ENCODE measurements at places on chromosomes 12 and 14. TPM values are rescaled to one million over a fixed set of nuclear protein-coding genes. Genes with fewer than 3 reads are reported as not detected.
A peak's percentile ranks its signal among the peaks of the same experiment; 100 is the strongest.

GRCh38 chr14:76484355-76484754, 108.4 kb downstream of the ESRRB start:
- DNase-seq, result no peak

DNA sequence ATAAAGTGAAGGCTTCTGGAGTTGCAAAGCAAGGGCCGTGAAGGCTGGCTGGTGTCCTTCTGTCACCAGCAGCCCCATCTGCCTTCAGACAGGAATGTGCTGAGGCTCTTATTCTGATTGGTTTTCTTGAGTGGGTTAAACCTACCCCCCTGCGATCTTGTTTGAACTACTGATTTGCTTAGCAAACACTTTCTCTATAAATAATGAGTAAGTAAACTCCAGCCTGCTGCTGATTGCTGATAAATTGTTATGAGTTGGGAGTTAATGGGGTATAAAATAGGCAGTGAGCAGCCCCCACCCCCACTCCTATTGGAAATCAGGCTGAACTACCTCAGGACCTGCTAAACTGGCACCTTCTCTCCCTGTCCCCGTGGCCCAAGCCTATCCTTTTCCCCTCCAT, 146.1 kb upstream of the NOS1 start:
- DNase-seq, result no peak

DNA sequence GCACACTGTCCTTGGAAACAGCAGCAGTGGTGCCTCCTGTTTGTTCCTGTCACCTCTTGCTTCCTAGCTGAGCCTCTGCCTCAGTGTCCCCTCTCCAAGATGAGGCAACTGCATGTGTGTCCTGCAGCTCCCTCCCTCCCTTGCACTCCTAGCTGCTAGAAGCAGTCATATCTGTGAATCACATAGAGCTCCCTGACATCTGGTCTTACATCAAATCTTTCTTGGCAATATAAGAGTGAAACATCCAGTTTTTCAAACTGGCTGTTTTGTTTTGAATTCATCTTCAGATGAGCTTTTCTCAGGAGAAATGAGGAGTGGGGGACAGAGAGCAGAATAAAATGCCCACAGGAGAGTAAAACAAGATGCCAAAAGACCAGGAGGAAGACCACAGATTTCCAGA, 103.7 kb downstream of the VCPKMT start:
- DNase-seq, result no peak

- DNase-seq, result no peak
Measured at GRCh38 chr12:51488281-51488680, 63.6 kb downstream of the SLC4A8 start.

DNA sequence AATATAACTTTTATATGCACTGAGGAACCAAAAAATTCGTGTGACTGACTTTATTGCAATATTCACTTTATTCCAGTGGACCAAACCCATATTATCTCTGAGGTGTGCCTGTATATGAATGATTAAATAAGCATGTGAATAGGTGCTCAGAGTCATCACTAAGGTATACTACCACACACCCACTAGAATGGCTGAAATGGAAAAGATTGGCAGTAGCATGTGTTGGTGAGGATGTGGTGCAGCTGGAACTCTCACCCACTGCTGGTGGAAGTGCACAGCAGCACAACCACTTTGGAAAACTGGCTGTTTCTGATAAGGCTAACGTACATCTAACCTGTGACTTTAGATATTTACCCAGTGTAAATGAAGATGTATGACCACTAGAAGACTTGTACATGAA, 36.8 kb downstream of the GOLGA5 start:
- DNase-seq, result no peak

DNA sequence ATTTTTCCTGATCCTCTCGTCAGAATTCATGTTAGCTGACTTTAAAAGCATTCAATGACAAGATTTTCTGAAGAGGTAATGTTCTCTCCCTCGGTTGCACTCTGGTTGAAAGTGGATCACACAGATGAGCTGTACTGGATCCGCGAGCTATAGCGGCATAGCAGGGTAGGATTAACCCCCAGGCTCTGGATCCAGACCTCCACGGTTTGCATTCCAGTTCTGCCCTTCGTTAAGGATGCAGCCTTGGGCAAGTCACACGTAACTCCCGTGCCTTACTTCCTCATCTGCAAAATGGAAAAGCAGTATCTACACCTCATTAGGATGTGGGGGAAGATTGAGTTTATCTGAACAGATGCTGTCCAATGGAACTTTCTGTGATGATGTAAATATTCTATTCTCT, 13.8 kb downstream of the CCDC92 start:
- DNase-seq, result no peak

GRCh38 chr12:132385923-132386751, 56.7 kb upstream of the GALNT9 start:
- DNase-seq, result no peak

- DNase-seq, result no peak
Measured at GRCh38 chr14:91805659-91806058, 61.7 kb downstream of the TC2N start.

GRCh38 chr12:105382771-105383622, 52.5 kb downstream of the C12orf75 start:
- DNase-seq, result no peak

DNA sequence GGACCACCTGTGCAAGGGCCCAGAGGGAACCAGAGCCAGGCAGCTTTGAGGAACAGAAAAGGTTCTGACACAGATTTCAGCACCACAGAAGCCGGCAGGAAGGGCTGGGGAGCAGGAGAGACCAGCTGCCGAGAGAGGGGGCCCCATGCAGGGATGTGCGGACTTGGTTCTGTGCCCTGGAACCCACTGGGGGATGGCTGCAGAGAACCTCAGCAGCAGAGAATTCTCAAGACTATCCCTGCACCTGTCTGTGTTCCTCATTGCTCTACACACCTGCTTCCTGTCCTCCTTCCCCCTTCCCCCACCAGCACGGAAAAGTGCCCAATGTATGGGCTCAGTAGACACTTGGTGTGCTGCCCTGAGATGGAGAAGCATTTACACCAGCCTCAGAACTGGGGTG, 3.2 kb downstream of the SERPINA9 start:
- no peak for DNase-seq

- no peak for DNase-seq
Measured at GRCh38 chr12:114767906-114768722, 84.1 kb upstream of the TBX3 start.

DNA sequence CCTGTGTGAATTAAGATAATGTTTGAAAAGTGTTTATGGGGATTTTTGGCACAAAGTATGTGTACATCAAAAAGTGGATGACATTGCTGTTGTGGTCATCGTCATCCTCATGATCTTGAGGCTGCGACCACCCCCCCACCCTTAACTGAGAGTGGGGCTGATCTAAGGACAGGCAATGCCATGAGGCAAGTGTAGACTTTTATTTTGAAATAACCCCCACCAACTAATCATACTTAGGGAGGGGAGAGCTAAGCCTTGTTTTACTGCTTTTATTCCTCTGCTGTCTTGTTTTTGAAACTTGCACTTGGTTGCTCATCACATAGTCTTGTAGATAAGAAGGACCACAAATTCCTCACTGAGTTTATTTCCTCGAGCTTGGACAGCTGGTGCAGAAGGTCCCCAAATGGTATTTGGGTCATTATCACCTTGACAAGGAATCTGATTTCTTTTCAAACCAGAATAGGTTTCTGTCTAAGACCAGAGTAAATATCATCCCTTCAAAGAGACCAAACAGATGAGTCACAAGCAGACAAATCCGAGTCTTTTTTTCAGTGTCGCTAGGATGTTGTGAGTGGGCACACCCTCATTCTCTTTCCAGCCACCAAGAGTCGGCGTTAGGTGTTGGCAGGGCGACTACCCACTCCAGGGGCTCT, 23.9 kb upstream of the SMOC1 start:
- DNase-seq, result no peak

DNA sequence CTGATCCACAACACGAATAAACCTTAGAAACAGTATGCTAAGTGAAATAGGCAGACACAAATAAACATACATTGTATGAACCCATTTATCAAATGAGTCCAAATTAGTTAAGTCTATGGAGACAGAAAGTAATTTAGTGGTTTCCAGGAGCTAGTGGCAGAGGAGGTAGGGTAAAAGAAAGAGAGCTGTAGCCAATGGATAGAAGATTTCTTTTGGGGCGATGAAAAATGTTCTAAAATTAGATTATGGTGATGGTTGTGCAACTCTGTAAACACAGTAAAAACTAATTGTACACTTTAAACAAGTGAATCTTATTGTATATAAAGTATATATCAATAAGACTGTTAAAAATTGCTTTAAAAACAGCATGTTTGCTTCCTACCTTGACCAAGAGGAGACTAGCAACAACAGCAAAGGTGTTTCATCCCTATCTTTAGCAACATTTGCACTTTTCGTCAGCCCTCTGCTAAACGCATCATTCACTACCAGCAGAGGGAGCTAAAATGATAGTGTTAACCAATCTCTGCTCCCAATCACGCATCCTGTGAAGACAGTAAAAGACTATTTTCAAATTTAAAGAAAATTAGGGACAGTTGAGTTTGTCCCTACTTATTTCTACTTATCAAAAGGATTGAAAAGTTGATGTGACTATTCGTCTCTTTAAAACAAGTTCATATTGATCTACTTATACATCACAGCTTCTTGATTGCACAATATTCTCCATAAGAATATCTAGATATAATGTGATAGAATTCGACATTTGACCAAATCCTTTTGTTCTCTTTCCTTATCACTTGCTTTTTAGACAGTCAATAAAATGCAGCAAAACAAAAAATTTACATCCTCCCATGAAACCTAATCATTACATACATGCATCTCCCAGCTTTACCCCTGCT, 24.0 kb upstream of the LGR5 start:
- no peak for DNase-seq

DNA sequence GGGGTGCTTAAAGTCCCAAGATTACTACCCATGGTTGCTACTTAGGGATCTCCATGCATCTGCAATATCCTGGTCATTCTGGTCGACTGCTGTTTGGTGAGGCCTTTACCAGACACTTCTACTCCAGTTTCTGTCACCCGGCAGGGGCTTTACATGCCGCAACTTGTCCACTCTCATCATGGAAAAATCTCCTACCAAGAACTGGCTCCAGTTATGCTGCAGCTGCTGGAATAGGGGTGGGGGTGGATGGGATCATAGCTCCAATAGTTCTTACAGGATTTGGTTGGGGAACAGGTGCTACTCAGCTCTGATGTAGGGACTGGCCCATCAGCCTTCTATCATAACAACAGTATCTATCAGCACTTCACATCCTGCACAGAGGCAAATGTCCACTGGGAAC, 51.6 kb downstream of the SPTB start:
- no peak for DNase-seq

- DNase-seq, result no peak
Measured at GRCh38 chr12:25495331-25496097, 57.6 kb downstream of the LMNTD1 start.

DNA sequence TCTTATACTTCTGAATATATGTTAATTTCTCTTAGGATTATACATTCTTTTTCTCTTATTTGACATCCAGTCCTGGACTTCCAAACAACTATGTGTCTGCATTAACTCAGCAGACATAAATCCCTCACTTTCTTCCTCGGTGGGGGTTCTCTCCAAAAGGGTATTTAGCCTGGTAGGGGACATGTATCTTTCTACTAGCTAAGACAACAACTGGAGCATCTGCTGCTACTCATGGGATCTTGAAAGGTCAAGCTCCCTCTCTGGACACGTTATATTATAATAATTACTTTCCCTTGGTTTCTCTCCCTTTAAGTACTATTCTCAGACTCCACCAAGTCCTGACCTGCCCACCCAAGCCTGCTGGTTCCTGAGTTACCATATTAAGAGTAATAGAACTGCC, 983.7 kb upstream of the FLRT2 start:
- no peak for DNase-seq

DNA sequence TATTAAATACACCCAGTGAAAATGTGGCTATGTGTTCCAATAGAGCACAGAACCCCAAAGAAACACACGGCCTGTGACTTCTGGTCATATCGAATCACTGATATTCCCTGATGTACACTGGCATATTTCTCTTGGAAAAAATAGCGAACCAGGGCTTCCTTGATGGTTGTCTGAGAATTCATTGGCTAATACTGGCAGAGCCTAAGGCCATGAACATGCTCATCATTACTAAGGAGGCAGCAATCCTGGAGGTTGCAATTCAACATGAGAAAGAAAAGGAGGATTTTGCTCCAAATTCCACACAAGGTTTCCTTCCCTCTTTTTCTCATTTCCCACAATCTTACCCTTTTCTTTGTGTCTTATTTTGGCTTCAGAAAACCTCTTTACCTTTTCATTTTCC, 212.9 kb upstream of the HMGA2 start:
- no peak for DNase-seq

- DNase-seq, result no peak
Measured at GRCh38 chr12:58588770-58589169, 331.5 kb downstream of the LRIG3 start.

GRCh38 chr12:63915105-63915800, 70.8 kb downstream of the SRGAP1 start:
- no peak for DNase-seq

- DNase-seq, result no peak
Measured at GRCh38 chr12:6118891-6119568, 5.4 kb downstream of the VWF start.

- peak; percentile 42 for DNase-seq
Measured at GRCh38 chr14:103696070-103696402, 19.2 kb downstream of the XRCC3 start.

GRCh38 chr14:99479906-99480869, at the start of gene SETD3:
Gene SETD3 (minus strand): TSS chr14:99480859. CDS start chr14:99465805, 15,054 bp downstream.
- peak; percentile 66 for DNase-seq

- no peak for DNase-seq
Measured at GRCh38 chr14:102813691-102814090, 36.4 kb downstream of the TRAF3 start.

GRCh38 chr14:52948836-52949235, 2.0 kb downstream of the FERMT2 start:
- DNase-seq, result no peak

DNA sequence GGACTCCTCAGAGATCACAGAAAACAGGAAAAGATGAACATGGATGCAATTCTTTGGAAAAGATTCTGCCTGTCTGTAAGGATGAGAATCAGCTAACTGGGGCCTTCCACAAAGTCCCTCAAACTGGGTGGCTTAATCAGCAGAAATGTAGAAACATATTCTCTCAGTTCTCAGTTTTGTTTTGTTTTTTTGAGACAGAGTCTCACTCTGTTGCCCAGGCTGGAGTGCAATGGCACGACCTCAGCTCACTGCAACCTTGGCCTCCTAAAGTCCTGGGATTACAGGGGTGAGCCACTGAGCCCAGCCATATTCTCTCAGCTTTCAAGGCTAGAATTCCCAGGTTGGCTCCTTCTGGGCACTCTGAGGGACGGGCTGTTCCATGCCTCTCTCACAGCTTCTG, 38.2 kb upstream of the CLIP1 start:
- no peak for DNase-seq

TMTC2 gene
- total RNA-seq, result 2.5 TPM

CMA1 gene
- not detected for total RNA-seq

TIGAR gene
- 10.2 TPM for total RNA-seq

DTX1 gene
- total RNA-seq, result 1.2 TPM

SLC2A13 gene
- 9.1 TPM for total RNA-seq

GDF3 gene
- total RNA-seq, result not detected

CLEC2A gene
- not detected for total RNA-seq

HNRNPC gene
- total RNA-seq, result 917 TPM

GPR137C gene
- 0.36 TPM for total RNA-seq

SLC6A13 gene
- 0.92 TPM for total RNA-seq

FAM90A1 gene
- total RNA-seq, result not detected

KLRF1 gene
- 1.7 TPM for total RNA-seq

PCED1B gene
- 39.5 TPM for total RNA-seq

WASHC4 gene
- total RNA-seq, result 42.8 TPM

KLRC4 gene
- total RNA-seq, result 5.4 TPM

TOMM20L gene
- not detected for total RNA-seq

All from natural killer cell treated with Interleukin-12 subunit alpha and Interleukin-12 subunit beta and Interleukin-15 and Interleukin-18, amount 100 ng/mL, for 72 hours (primary cell).